ENCODE measurements at places on chromosomes 4 and X.

GRCh38 chr4:94827481-94828110 lies 69.8 kb downstream of the BMPR1B start:
- DNase-seq = no peak

DNA sequence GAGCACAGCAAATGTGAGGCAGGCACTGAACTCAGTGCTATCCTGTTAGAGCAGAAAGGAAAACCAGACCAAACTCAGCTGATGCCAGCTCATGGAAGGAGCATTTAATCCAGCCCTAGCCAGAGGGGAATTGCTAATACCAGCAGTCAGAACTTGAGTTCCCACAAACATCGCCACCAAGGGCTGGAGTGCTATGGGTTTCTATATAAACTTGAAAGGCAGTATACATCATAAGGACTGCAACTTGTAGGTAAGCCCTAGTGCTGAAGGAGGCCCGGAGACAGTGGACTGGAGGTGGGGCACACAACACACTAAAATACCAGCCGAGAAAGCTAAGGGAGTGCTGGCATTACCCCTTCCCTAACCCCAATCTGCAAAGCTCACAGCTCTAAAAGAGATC lies 440.2 kb downstream of the PRR32 start:
- no peak for DNase-seq

DNA sequence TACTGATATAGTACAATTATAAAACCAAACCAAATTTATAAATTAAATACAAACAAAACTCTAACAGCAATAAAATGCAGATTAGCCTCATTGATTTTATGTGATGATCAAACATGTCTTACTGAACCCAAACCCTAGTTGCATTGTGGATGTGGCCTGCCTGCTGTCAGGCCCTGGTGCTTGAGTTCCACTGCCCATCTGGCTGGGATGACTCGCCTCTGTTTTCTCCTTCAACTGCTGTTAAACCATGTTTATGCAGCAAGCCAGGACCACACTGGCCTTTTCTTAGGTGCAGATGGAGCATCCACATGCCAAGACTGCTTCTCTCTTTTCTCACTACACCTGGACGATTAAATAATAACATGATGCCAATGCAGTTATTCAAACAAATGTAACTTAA lies 22.6 kb downstream of the NAP1L5 start:
- no peak for DNase-seq

GRCh38 chrX:34487364-34487763 lies 169.7 kb downstream of the TMEM47 start:
- no peak for DNase-seq

DNA sequence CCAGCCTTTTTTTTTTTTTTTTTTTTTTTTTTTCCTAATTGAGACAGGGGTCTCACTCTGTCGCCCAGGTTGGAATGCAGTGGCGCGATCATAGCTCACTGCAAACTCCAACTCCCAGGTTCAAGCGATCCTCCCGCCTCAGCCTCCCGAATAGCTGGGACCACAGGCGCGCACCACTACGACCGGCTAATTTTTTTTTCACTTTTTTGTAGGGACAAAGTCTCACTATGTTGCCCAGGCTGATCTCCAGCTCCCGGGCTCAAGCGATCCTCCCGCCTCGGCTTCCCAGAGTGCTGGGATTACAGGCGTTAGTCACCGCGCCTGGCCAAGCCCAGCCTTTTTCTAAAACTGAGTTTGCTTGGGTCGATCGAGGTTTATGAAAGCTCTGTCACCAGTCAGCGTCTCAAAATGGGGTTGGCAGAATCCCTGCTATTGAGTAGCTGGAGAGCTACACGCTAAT lies 1.3 kb upstream of the OTUD5 start:
- peak; percentile 21 for DNase-seq

DNA sequence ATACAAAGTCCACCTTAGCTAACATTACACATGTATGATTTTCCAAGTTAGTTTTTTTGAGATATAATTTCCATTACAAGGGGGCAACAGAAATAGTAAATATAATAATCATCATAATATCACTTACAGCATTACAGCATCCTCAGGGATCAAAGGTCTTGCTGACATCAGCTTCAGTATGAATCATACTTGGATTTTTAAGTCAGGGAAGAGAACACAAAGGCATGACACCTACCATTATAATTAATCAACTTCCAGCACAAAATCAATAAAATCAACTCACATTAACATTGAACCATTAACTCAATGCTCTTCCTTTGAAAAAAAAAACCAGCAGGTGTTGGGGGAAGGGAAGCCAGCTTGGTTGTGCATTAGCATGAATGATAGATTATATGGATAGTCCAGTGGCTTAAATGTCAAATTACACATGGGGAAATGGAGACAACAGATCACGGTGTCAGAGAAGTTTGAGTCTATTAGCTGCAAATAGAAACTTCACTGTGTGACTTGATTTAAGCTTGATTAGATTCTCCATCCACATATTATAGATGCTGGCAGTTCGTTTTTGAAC lies 66.9 kb upstream of the CAPN6 start:
- no peak for DNase-seq

GRCh38 chr4:12319765-12320164 lies 891.1 kb upstream of the HS3ST1 start:
- no peak for DNase-seq

GRCh38 chr4:74096265-74096980 lies 2.6 kb downstream of the CXCL2 start:
- no peak for DNase-seq

Data from activated CD4-positive, alpha-beta T cell treated with anti-CD3 and anti-CD28 coated beads, Interleukin-2, amount 50 U/mL, for 48 hours (primary cell).